ENCODE measurements at places on chromosomes 2 and 18. TPM values are rescaled to one million over a fixed set of nuclear protein-coding genes. Genes with fewer than 3 reads are reported as not detected.

DNA sequence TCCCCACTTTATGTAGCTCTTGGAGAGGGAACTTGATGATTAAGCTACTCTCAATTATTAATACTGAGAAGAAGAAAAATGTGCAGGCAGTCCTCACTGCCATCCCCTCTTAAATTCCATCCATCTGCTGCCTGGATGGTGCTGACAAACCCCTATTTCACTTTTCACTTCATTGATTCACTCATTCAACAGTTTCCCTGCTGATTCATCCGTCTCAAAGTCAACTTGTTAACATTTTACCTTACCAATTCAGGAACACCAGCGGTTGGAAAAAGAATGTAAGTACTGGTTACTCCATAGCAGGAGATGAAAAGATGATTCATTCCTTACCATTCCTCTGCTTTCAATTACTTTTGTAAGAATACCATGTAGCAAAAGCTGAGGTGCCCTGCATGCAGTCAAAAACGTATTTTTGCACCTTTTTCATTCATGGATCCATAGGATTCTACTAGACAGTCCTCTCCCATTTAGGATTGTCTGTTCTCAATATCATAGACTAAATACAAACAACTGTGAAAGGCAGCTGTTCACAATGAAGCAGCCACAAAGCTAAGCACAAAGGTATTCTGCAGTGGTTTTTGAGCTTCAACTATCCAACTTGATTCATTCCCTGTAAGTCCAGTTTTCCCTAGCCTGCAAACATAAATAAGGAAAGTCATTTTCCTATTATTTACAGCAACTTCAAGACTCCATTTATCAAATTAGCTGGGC, 262.0 kb downstream of the MREG start:
- no peak for DNase-seq

- DNase-seq = no peak
Observed at GRCh38 chr18:56115071-56116015, 523.0 kb downstream of the TXNL1 start.

GRCh38 chr2:33526132-33526531, 49.7 kb downstream of the RASGRP3 start:
- DNase-seq = no peak

Gene MTIF2
- 47.1 TPM for total RNA-seq

GRCh38 chr2:58985541-58985940, 744.4 kb upstream of the FANCL start:
- no peak for DNase-seq
